A172 (cell line): ENCODE measurements at places on chromosomes 16 and 17.
A peak's percentile ranks its signal among the peaks of the same experiment; 100 is the strongest.

- DNase-seq = no peak
Observed at GRCh38 chr17:48738424-48738802, 9.9 kb upstream of the HOXB13 start.

GRCh38 chr16:79625738-79626137 lies 25.2 kb upstream of the MAF start:
- DNase-seq = no peak

DNA sequence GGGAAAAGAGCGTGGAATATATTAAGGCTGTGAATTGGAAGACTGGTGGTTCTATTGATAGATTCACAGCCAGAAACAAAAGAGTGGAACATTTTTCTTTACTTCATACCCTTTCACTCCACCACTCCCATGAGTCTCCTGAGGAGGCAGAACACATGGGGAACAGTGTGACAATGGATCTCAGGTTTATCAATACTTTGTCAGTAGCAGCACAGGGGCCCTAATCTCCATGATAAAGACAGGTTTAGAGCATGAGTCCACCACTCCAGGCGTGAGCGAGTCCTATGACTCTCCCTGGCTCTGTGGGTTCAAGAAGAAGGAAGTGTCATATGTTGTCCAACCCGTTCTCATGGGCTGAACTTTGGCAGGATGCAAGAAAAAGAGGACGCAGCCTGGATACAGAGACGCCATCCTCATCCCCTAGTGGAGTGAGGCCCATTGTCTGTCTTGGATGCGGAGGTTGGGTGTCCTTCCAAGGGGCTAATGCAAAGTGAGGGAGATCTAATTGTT lies 361.2 kb downstream of the TMEM114 start:
- DNase-seq = no peak

DNA sequence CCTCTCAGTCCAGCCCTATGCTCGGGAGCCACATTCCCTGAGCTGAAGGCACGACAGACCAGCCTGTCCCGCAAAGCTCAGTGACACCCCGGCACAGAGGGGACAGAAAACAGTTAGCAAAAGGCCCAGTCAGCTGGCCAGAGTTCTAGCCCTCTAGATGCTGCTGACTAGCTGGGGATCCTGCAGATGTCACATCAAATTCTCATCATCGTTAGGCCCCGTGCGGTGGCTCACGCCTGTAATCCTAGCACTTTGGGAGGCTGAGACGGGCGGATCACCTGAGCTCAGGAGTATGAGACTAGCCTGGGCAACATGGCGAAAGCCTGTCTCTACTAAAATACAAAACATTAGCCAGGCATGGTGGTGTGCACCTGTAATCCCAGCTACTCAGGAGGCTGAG lies 17.2 kb downstream of the UBE2O start:
- DNase-seq = no peak

- no peak for DNase-seq
Observed at GRCh38 chr16:4257646-4258556, 14.9 kb downstream of the TFAP4 start.

DNA sequence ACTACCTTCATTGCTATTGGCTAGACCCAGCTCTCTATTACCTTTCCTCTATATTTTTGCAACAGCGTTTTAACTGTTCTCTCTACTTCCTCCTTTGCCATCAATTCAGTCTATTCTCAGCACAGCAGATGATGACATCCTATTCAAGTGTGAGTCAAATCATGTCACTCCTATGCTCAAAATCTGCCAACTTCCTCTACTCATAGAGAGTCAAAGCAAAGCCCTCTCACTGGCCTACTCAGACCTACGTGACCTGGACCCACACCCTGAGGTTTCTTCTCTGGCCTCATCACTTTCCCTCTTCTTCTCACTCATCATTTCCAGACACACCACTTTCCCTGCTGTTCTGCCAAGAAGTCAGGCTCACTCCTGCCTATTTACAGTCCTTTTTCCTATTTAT lies 289.0 kb upstream of the AXIN2 start:
- peak; percentile 17 for DNase-seq

- no peak for DNase-seq
Observed at GRCh38 chr17:14118951-14119350, 49.6 kb downstream of the COX10 start.

DNA sequence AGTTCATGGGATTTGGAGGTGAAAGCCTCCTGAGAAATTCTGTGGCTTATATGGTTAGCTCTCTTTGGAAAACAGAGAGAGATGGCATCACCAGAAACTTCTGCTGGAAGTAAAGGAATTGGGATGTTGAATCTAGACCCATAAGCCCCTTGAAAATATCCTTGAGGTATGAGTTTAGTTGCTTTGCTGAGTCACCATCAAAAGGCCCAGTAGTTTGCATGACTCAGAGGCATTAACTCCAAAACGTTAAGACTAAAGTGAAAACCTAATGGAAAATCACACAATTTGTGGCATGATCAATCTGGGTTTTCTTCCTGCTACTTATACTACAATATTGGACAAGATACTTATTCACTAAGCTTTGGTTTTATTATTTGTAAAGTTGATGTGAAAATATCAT lies 349.2 kb upstream of the SALL1 start:
- peak; percentile 58 for DNase-seq

GRCh38 chr17:3647769-3648555 lies 11.4 kb downstream of the CTNS start:
- DNase-seq = peak; percentile 62

- DNase-seq = peak; percentile 88
Observed at GRCh38 chr17:62778990-62779681, 29.0 kb downstream of the MARCHF10 start.

DNA sequence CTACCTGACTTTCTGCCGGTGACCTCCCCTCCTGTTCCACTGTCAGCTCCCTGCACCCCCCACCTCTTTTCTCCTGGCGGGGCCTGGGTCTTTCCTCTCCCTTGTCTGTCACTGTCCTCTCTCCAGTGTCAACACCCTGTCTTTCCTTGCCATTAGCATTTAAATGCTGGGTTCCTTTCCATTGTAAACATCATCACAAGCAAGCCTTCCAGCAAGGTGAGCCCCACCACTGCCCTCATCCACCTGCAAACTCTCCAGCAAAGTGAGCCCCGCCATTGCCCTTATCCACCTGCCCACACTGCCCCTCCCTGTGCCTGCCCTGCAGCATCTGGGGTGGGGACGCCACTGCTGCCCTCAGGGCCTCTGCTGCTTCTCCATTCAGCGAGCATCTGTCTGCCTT lies 195.0 kb downstream of the ENGASE start:
- no peak for DNase-seq

DNA sequence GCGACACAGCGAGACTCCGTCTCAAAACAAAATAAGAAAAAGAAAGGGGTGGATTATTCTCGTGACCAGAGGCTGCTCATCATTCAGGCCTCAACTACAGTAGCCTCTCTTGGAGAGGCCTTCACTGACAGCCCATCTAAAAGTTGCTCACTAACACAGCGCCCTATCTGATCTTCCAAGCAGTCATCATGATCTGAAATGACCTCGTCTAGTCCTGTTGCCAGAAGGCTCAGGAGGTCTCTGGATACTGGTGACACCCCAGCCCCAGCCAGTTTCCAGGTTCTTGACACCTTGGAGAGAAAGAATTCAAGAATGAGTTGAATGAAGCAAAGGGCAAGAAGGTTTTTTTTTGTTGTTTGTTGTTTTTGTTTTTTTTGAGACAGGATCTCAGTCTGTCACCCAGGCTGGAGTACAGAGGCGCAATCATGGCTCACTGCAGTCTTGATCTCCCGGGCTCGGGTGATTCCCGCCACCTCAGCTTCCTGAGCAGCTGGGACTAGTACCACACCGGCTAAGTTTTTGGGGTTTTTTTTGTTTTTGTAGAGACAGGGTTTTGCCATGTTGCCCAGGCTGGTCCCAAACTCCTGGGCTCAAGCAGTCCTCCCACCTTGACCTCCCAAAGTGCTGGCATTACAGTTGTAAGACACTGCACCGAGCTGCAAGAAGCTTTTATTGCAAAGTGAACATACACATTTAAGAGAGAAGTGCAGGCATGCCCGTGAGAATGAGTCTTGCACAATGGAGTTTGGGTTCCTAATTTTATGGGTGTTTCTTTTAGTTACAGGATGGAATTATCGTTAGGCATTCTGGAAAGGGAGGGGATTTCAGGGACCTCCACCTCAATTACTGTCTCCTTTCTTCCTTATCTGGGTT lies 2.7 kb upstream of the ZC3H7A start:
- DNase-seq = no peak

DNA sequence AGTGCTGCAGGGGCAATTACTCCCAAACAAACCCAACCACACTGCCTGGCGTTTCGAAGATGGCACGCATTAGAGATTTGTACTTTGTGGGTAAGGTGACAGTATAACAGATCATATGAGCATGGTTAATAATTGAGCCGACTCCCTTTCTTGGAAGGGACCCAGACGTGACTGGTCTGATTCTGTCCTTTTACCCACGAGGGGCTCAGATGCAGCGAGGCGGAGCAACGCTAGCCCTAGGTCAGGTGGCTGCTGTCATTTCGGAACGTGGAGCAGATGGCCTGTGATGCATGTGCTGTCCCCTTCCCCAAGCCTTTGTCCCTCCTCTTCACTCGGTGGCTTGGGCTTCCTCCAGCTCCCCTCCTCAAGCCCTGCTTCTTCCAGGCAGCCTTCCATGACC lies 84.2 kb downstream of the SNX29 start:
- DNase-seq = no peak

GRCh38 chr16:87246269-87247065 lies 70.7 kb downstream of the C16orf95 start:
- no peak for DNase-seq

DNA sequence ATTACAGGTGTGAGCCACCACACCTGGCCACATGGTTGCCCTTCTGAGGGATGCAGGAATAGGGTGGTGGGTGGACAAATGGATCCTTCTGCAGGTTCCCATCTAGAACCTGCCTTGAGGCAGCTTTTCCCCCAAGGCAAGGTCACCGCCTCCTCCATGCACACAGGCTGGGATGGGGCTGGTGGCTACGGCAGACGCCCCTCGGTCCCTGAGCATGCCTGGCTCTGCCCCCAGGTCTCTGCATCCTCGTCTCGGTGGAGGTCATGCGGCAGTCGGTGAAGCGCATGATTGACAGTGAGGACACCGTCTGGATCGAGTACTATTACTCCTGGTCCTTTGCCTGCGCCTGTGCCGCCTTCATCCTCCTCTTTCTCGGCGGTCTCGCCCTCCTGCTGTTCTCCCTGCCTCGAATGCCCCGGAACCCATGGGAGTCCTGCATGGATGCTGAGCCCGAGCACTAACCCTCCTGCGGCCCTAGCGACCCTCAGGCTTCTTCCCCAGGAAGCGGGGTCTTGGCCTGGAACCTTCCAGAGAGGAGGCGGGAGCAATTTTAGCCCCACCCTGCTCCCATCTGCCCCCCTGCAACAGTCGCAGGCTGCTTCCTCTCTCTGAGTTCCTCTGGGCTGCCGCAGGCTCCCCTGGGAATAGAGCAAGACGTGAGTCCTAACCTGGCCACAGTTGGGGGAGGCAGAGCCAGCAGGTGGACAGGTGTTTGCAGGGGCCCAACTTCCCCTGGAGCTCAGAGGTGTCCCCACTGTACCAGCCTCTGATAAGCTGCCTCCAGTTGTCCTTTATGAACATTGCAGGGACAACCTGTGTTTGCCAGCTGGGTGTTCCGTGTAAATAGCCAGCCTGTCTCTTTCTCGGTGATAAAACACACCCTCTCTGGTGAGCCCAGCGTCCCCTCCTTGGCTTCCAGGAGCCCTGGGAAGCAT lies 11.7 kb downstream of the CACNG1 start:
- no peak for DNase-seq

DNA sequence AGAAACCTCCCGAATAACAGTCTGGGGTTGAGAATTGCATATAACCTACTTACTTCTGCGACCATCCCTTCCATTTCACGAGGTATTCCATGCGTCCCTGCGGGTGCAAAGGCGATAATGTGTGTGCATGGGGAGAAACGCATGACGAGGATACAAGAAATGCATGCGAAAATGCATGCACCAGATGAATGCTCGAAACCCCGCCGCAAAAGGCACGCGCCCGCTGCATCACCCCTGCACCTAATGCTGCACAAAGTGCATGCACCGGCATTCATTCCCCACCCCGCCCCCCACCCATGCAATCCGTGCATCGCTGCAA lies 474 bp downstream of the CBX8 start:
- peak; percentile 7 for DNase-seq

DNA sequence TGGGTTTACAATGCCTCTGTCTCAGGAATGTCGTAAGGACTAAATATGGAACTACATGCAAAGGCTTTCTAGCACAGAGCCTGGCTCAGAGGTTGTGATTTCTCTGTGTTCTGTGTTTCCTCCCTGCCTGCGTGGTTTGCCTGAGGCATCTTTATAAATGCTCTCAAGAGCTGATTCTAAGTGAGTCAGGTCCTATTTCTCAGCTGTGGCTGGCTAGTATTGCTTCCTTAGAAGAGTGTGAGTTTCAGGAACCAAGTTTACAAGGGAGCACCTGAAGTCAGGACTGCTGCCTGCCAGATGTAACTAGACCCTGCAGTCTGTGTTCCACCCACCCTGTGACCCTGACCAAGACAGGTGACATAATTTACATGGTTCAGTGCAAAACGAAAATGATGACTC lies 8.0 kb upstream of the CCL1 start:
- DNase-seq = peak; percentile 7

DNA sequence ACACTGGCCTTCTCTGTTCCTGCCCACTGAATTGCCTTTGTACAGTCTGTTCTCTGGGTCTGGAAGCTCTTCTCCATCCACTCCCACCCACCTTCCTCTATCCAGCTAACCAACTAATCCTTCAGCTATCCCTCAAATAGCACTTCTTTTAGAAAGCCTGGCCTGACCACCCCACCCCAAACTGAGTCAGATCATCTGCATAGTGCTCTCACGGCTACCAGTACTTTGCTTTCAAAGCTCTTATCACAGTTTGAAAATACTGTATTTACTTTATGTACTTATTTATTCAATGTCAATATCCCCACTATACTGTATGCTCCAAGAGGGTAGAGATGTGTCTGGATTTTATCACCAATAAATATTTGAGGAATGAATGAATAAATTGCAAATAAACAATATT lies 4.5 kb upstream of the CLDN7 start:
- DNase-seq = no peak

DNA sequence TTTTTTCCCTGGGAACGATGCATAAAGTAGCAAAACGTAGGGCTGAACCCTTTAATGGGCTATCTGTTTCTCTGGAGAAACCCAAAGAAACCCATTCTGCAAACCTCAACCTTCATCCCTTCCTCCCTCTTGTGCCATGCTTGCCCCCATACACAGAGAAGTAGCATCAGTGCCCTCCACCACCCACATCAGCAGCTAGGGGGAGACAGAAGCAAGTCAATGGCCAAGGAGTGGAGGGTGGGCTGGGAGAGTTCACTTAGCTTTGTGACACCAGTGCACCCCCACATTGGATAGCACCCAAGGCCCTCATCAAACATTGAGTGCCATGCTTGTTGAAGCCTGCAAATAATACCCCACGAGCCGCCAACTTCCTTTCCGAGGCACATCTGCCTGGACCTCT lies 282.4 kb downstream of the ABCC12 start:
- no peak for DNase-seq

- no peak for DNase-seq
Observed at GRCh38 chr16:77897129-77897437, 108.7 kb downstream of the VAT1L start.
